ENCODE measurements at places on chromosomes 7 and 10.

DNA sequence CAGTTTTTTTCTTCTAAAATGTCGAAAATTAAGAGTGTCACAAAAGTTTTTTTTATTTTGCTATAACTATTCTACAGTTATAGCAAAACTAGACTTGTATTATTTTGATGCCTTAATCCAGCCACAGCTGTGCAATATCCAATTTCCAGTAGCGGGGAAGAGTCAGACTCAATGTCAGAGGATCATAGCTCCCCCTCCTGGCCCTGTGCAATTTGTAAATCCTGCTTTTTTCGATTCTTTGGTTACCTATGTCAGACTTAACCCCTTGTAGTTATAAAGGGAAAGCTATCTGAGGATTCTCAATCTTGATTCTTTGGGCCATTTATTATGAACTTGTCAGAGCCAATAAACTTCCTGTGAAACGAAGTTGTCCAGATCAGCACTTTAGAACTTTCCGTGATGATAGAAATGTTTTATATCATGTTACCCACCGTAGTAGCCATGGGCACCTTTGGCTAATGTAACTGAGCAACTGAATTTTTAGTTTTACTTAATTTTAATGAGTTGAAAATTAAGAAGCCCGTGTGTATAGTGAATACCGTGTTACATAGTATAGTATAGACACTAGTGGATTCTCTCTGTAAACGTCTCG is 87.7 kb upstream of the PRKCQ start:
- DNase-seq: peak; percentile 13

- DNase-seq: no peak
These were observed 108.2 kb upstream of the MKLN1 start for GRCh38 chr7:131219312-131220041.

DNA sequence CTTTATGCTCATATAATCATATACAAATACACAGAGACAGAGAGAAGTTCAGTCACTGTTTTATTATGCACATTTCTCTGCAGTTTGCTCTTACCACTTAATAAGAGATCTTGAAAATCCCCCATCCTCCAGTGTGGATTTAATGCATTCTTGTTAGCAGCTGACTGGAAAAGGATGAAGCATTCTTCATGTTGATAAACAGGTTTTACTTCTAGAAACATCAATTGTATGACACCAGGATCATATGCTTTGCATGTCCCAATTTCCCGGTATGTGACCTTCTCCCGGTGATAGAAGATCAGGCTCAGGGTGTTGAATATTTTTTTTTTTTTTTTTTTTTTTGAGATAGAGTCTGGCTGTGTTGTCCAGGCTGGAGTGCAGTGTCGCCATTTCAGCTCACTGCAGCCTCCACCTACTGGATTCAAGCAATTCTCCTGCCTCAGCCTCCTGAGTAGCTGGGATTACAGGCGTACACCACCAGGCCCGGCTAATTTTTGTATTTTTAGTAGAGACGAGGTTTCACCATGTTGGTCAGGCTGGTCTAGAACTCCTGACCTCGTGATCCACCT is 6.2 kb upstream of the CREB3L2 start:
- DNase-seq: no peak

DNA sequence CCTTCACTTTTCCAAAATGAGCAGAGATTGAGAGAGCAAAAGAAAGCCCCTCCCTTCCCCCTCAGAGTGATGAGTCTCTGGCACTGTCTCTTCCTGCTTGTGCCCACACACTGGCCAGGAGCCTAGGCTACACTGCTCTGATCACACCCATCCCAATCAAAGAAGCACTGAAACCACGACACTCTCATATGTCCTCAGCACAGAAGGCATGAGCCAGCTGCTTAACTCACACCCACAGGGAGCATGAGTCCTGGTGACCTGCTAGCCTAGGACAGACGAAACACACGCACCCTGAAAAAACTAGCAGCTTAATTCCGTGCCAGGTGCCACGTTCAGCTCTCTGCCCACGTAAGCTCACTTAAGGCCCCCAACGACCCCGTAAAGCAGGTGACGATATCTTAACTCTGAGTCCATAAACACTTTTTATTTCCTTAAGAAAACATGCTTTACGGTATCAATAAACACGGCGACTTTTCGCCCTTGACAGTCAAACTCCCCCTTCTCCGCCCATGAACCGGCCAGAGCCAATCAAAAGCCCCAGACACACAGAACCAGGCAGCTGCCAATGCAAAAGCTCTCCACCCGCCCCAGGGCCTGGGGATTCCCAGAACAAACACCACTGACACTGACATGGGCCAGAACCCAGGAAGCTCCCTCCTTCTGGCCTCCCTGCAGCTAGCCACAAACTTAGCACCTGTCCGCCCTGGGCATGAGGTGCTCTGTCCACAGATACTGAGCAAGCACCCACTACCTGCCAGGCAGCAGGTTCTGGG is 69.0 kb downstream of the TNRC18 start:
- DNase-seq: no peak

GRCh38 chr10:53765311-53765710 is 992.7 kb upstream of the MBL2 start:
- DNase-seq: peak; percentile 3

GRCh38 chr10:49149881-49150280 is 16.1 kb upstream of the FAM170B start:
- no peak for DNase-seq

Measured in fibroblast of skin of abdomen (primary cell).